Motor neuron (in vitro differentiated cells): ENCODE measurements at places on chromosomes 12 and 14.

GRCh38 chr12:27179400-27180214, 64.5 kb upstream of the STK38L start:
- no peak for ATAC-seq

DNA sequence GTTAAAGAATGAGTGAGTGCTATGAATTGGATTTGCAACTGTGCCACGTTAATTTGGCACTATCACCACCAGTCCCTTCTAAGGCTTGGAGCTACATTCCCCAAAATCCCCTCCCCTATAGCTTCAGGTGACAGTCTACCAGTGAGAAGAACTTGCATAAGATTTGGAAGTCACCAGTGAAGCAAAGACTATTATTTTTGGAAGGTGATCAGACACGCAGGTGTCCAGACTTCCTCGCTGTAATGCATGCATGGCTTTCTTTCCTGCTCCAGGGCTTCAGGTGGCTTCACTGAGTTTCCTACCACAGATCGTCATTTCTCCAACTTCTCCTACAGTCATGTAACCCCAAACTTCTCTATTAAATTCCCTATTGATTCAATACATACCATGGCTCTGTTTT, 61.4 kb downstream of the SLC41A2 start:
- no peak for ATAC-seq

GRCh38 chr14:36515896-36516718, 3.9 kb downstream of the NKX2-1 start:
- ATAC-seq: no peak

DNA sequence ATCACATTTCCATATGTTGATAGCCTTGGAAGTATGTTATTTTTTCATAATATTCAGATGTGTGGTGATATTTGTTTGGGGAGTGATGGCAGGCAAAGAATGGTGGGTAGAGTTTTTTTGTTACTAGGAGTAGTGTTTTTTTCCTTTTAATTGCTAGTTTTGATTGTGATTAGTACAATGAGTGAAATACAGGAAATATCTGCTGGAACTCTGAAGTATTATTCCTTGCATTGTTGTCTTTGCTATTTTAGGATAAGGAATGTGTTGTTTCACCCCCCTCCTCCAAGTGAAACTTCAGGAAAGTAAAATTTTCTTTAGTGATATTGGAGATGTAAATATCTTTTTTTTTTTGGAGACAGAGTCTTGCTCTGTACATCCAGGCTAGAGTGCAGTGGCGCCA, 105.4 kb downstream of the DIP2B start:
- ATAC-seq: no peak

GRCh38 chr12:49923035-49923644, 19.4 kb upstream of the FAIM2 start:
- peak; percentile 39 for ATAC-seq

GRCh38 chr14:100860556-100861187, 34.8 kb downstream of the MEG3 start:
- ATAC-seq: no peak

- no peak for ATAC-seq
Observed at GRCh38 chr12:7479771-7480170, 23.8 kb downstream of the CD163 start.

GRCh38 chr12:78636231-78636855, 228.2 kb upstream of the SYT1 start:
- peak; percentile 38 for ATAC-seq

DNA sequence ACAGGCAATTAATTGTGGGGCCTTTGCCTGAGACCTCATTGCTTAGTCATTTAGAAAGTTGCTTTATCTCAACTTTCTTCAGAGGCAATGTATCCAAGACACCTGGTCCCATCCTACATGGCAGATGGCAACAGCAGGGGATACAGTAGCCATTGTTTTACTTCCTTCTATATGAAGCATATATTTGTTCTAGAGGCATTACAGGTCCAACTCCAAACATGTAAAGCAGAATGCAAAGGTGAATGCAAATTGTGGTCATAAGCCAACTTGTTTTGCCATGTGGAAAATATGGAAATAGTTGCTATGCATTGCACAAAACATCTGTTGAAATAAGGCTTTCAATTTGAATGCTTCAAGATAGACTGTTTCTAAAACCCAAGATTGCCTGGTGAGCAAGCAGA, 109.8 kb upstream of the BCAT1 start:
- ATAC-seq: no peak

DNA sequence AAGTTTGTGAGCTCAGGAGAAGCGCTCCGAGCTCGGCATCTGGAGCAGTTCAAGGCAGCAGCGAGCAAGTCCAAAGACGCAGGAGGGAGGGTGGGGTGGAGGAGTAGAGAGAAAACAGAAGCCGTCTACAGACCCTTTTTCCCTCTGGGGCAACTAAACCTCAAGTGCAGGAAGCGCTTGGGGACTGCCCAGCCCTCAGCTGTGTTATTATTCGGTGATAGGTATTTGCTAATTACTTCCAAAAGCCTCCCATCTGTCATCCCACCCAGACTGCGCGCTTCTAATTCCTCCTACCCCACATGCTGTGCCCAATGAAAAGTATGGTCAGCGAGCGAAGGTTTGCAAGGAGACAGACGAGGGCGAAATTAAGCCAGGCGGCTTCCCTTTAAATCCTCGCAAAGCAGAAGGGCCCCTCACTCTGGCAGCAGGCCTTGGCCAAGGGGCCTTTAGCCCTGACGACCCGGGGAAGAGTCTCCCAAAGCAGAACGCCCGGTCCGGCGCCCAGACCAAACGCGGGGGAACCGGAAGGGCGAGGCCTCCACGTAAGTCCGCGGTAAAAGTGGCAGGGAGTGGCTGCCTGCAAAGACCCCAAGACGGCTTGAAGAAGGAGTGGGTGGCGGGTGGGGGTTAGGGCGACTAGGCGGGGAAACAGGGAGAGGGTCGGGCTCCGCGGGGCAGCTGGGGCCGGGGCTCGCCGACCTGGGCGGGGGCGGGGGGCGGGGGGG, 507 bp upstream of the CD9 start:
- ATAC-seq: peak; percentile 6

DNA sequence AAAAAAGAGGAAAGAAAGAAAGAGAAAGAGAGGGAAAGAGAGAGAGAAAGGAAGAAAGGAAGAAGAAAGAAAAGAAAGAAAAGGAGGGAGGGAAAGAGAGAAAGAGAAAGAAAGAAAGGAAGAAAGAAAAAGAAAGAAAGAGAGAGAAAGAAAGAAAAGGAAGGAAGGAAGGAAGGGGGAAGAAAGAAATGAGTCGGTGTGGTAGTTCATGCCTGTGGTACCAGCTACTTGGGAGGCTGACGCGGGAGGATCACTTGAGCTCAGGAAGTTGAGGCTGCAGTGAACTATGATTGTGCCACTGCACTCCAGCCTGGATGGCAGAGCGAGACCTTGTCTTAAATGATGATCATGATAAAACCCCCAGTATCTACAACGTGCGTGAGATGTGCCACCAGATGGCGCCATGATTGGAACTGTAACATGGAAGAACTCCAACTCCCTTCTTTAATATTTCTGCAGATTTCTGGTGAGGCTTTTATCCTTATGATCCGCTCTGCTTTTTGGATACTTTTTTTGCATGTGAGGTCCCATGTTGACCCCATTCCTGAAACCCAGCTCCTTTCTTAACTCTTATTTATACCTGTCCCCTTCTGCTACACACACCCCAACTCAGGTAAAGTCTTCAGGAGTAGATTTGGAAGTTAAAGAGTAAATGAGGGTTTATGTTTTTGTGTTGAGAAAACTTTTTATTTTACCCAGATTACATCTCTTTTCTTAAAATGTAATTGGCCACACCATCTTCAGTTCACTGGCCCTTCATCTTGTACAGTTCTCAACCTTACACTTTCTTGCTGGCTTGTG, 25.6 kb downstream of the RNASE10 start:
- ATAC-seq: peak; percentile 84

- no peak for ATAC-seq
Observed at GRCh38 chr14:26846388-26846787, 248.6 kb upstream of the NOVA1 start.
